ENCODE measurements at places on chromosomes 4 and X.

GRCh38 chr4:158599150-158599549, 72.5 kb downstream of the C4orf46 start:
- no peak for DNase-seq

DNA sequence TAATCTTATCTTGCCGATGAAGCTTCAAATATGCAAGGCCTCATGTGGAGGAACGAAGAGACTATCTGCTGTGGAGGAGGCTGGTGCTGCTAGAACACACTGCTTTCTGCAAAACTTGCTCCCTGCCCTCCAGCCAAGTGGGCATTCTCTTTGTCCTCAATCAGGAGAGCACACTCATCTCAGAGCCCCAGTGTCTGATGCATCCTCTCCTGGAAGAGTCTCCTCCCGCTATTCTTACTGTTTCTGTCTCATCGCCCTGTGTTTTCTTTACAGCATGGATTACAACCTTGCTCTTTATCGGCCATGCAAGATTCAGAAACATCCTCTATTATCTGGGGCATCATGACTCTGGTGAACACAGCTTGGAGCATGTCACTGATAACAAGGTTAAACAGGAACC, 68.2 kb upstream of the MTNR1A start:
- DNase-seq, result no peak

GRCh38 chr4:61786211-61786610, 586.1 kb downstream of the ADGRL3 start:
- DNase-seq, result no peak

GRCh38 chrX:22110729-22111494, 78.8 kb downstream of the PHEX start:
- no peak for DNase-seq

- no peak for DNase-seq
Measured at GRCh38 chr4:51895158-51895557, 52.2 kb downstream of the DCUN1D4 start.

- no peak for DNase-seq
Measured at GRCh38 chr4:139245590-139245989, 34.4 kb downstream of the MGARP start.

GRCh38 chrX:22177950-22178515, 94.7 kb upstream of the CBLL2 start:
- no peak for DNase-seq

- DNase-seq, result no peak
Measured at GRCh38 chr4:6963139-6963611, 53.5 kb downstream of the TBC1D14 start.

DNA sequence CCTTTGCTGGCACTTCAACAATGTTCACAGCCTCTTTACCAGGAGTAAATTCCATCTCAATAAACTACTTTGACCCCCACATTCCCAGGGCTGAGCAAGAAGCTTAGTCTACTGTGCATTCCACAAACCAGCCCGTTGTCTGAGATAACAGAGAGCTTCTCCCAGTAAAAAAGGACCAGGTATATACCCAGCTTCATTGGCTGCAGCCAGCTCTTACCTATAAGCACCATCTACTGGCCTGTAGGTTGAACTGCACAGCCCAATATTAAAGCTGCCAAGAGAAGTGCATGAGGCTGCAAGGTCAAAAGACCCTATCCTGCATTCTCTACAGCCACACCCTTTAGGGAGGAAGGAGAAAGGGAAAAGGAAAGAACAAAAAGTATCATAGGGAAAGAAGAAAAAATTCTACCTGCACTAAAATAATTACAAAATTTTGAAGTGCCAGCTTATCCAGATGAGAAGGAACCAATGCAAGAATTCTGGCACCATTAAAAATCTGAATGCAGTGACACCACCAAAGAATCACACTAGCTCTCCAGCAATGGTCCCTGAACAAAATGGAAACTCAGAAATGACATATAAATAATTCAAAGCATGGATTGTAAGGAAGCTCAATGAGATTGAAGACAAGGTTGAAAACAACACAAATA, 45.7 kb upstream of the INTU start:
- DNase-seq, result no peak

DNA sequence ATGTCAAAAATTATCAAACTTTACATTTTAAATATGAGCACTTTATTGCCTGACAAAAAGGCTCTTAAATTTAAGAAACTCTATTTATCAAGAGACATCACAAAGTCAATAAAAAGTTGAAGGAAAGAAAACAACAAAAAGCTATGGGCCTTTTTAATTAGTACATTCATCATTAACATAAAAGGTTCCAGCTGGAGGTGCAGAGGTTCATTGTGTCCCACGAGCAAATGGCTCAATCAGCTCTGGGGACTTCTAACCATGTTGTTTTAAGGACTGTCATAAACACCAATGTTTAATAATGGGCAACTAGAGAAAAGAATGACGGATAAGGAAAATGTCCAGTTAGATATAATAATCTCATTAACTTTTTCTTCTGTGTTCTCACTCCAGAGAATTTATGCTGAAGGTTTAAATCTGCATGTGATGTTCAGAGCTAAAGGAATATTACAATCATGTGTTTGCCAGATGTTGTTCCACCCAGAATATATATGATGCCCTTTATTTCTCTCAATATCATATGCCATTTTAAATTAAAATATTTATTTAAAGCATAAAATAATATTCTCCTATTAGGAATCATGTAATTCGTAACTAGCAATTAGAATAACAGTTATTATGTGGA, 840.3 kb upstream of the ADGRL3 start:
- DNase-seq, result no peak

GRCh38 chr4:116016201-116016600, 902.8 kb upstream of the NDST4 start:
- no peak for DNase-seq

- DNase-seq, result no peak
Measured at GRCh38 chr4:22237155-22237751, 278.6 kb downstream of the ADGRA3 start.

GRCh38 chr4:145170223-145170622, 10.2 kb downstream of the OTUD4 start:
- DNase-seq, result no peak

GRCh38 chr4:108165586-108165985, 3.1 kb downstream of the LEF1 start:
- no peak for DNase-seq

- no peak for DNase-seq
Measured at GRCh38 chrX:66760651-66761050, 121.8 kb upstream of the EDA2R start.

DNA sequence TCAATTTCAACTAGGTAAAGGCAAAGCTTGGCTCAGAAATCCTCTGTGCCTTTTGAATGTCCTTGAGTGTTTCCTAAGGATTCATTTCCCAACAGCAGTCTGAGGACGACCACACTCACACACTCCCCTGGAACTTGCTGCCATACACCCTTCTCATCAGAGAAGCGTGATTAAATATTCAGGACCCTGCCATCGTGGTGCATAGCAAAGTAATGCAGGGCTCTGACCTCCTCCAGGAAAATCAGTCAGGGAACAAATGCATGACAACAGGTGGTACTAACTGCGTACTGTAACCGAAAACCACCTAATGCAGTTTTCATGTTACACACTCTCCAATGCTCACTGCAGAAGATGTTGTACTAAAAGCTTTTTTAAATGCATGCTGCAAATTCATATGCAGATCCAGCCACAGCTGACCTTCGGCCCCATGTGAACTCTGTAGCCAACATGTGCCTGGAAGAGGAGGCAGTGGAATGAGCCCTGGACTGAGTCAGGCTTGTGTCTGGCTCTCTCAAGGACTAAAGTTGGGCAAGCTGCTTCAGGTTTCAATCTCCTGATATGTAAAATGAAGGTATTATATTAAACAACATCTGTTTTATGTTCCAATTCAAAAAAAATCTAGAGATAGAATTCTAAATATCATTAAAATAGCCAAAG, 238.3 kb downstream of the KCNIP4 start:
- no peak for DNase-seq

DNA sequence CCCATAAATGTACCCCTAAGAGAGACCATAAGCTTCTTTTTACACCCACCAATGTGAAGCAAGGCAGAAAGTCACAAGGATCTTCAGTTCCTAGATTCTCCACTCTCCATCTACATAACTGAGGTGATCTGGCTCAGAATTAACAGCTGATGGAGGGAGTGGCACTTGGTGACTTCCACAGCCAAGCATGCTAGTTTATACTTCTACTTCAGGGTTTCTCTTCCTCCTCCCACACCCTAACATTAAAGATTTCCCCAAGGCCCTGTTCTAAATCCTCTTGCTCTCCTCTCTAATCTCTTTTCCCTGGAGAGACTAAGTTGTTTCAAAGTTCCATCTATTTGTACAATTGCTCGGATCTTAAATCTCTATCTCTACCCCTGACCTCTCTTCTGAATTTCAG, 81.1 kb downstream of the MBNL3 start:
- no peak for DNase-seq

GRCh38 chr4:96593422-96593821, 753.5 kb downstream of the PDHA2 start:
- DNase-seq, result no peak

DNA sequence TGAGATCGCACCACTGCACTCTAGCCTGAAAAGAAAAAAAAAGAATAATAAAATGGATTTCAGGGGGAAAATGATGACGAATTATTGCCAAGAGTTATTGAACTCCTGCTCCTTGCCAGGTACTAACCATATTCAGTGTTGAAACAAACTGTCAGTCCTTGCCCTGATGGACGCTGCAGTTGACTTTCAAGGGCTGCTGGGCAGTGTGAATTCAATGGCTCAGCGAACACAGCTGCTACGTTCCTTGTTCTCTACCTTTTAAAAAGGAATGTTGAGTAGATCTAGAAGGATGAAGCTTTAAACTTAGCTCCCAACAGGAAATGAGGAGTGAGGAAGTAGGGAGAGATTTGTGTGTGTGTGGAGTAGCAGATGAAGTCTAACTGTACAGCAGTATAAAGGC, 2.7 kb downstream of the LIMCH1 start:
- no peak for DNase-seq

- no peak for DNase-seq
Measured at GRCh38 chrX:41384051-41384705, 50.2 kb downstream of the DDX3X start.

GRCh38 chr4:150037251-150037856, 40.9 kb upstream of the DCLK2 start:
- DNase-seq, result no peak

DNA sequence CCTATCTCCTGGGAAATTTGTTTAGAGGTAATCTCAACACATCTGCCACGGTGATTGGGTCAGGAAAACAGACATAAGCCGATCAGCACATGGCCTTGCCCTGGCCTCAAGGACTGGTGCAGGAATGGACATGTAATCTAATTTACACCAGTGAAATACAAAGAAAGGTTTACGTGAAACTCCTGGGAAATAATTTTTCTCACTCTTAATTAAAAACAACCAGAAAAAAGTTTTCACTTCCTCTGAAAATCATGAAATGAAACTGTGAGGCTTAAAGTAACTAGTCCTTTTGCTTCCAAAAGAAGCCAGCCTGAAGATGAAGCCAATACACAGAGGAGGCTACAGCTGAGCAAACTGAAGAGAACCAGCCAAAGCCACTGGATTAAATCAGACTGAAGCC, 154.1 kb upstream of the FAM241A start:
- DNase-seq, result no peak

- no peak for DNase-seq
Measured at GRCh38 chr4:164212134-164212533, 541.8 kb upstream of the SMIM31 start.

DNA sequence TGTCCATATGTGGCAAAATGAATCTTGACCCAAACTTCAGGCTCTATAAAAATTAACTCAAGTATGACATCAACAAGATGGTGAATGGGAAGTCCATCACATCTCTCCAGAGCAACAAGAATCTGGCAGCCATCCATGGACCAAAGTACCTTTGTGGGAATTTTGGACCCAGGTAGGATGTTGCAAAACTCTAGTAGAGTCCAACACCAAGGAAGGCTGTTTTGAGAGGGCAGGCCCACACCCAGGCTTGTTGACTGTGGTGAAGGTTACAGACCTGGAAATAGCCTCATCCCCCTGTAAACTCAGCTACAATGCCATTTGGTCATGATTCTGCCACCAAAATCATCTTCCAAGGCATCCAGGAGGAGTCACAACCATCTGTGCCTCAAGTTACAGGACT, 12.9 kb downstream of the DGAT2L6 start:
- no peak for DNase-seq

GRCh38 chrX:112851806-112852205, 11.2 kb upstream of the AMOT start:
- no peak for DNase-seq

GRCh38 chrX:13283950-13284546, 35.8 kb downstream of the ATXN3L start:
- DNase-seq, result no peak
